Non-pigmented ciliary epithelial cell (primary cell): ENCODE measurements at places on chromosomes 13 and 19.

GRCh38 chr13:111387945-111388600, 67.6 kb downstream of the TEX29 start:
- DNase-seq, result no peak

DNA sequence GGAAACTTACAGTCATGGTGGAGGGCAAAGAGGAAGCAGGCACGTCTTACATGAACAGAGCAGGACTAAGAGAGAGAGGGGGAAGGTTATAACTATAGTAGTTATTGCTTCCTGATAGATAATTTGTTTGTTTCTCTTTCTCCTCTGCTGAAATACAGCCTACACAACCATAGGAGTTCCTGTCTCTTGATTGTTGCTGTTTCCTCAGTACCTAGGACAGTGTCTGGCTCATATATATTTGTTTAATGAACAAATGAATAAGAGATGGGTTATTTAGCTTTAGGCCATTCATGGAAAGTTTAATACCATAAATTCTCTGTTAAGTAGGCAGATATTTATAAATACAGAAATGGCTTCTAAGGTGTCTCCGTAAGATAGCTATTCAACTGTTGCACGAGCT, 95.2 kb downstream of the PCCA start:
- no peak for DNase-seq

DNA sequence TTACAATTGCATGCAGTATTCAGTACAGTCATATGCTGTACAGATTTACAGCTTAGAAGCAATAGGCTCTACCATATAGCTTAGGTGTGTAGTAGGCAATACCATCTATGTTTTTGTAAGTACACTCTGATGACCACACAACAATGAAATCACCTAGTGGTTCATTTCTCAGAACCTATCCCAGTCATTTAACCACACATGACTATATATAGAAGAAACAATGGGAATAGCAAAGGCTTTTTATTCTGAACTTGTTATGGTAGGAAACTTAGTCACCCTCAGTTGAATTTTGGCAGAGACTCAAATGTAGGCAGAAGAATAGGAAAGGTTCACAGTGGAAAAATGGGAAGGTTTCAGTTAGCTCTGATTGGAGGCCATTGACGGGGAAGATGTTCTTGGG, 1075.1 kb upstream of the MIR17HG start:
- DNase-seq, result peak; percentile 34

DNA sequence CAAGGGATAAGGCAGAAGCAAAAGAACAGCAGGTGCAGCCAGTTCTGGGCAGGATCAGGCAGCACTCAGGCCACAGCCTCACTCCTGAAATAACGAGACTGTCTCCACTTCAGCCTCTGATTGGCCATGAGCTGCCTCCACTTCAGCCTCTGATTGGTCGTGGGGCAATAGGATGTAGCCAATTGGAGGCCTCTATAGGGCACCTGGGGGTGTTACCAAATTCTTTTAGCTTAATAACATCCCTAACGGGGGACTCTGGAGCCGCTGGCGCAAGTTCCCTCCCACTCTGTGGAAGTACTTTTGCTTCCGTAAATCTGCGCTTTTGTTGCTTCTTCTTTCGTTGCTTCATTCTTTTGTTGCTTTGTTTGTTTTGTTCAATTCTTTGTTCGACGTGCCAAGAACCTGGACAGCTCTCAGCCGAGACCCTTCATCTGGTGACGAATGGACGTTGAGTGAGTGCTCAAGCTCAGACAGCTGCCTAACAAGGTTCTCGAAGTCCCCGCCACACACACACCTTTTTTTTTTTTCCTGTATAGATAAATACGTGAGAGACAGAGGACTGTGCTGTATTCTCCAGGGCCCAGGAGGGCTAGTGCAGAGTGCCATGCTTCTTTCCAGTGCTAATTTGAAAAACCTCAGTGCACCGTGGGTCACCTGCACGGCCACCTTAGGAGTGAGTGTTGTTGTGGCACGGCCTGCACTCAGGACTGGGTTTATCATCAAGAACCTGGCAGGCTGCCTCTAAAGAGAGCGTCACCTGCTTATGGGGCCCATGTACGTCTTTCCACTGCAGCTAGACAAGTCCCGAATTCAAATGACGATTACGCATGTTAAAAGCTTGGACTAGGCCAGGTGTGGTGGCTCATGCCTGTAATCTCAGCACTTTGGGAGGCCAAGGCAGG, 32.0 kb upstream of the TUBGCP3 start:
- DNase-seq, result no peak

DNA sequence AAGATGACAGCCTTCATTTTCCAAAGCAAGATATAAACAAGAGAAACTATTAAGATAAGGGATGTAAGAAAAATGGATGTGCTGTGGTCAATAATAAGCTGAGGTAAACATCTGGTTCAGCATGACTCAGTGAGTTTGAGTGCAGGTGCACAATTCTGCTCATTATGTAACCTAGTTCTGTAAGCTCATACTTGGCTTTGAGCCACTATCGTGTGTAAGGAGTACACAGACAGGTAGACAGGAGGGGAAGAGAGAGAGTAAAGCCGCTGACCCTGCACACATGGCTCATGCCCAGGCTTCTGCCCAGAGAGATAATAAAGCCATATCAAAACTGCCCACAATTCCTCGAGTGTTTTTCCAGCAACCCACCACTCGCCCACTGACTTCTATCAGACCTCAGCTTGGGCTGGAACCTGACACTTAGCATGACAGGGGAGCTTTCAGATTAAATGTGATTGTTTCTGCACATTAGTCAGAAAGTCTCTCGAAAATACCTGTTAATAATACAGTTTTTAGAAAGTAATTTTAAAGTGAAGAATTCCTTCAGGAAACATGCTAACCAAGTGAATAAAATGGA, 51.7 kb downstream of the ZNF91 start:
- DNase-seq, result no peak
